ENCODE measurements at places on chromosomes 5 and 9.
A peak's percentile ranks its signal among the peaks of the same experiment; 100 is the strongest.

DNA sequence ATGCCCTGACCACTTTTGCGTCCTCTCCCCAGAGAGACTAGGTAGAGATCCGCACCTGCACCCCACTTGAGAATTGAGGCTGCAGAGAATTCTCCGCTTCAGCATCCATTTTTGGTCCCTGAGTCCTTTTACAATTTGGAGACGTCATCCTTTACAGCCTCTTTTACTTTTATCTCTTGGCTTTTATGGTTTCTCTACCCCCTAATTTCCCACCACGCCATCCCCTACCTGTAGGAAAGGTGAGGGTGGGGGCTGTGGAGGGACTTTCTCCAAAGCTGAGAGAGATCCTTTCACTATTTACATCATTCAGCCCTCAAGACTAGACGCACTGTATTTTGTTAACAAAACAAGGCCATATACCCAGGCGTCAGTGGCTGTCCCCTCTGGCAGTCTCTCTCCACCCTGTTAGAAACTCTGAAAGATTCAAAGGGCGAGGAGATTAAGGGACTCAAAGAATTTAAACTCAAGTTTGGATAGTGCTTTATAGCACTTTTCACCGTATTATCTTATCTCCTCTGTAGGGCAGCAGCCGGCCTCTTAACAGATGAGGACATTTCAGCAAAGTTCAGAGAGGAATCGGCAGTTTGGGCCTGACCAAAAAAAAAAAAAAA is 1.7 kb downstream of the MSX2 start:
- peak overlapping the region; percentile 55 for H3K4me3 ChIP-seq
- no peaks in the 10 kb centered on the region for H3K36me3 ChIP-seq
- DNase-seq: no peak
- H3K4me1 ChIP-seq: peaks cover 4% of the 10 kb centered on the region
- no peak overlapping the region for H3K27ac ChIP-seq

GRCh38 chr9:109624896-109625295 is 126.8 kb upstream of the PTPN3 start:
- no peaks in the 10 kb centered on the region for H3K4me1 ChIP-seq
- no peak for DNase-seq
- peaks cover 11% of the 10 kb centered on the region for H3K27me3 ChIP-seq
- H3K36me3 ChIP-seq: peaks cover 7% of the 10 kb centered on the region
- no peak overlapping the region for H3K4me3 ChIP-seq

DNA sequence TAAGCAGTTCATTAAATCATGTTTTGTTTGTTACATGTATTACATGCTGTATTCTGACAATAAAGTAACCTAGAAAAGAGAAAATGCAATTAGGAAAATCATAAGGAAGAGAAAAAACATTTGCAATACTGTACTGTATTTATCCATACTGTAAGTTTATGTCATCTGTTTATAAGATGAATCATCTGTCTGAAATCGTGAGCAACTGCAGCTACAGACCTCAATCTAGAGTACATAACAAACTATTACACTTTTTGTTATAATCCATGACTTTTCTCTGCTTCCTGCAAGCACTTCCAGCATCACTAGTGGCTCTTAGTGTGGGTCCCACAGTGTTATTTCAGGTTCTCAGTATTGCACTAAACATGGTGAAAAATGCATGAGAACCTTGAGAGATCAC is 144.4 kb upstream of the NR4A3 start:
- no peak for DNase-seq
- H3K27ac ChIP-seq: no peak overlapping the region
- H3K4me3 ChIP-seq: no peak overlapping the region
- H3K4me1 ChIP-seq: peaks cover under 1% of the 10 kb centered on the region
- no peaks in the 10 kb centered on the region for H3K36me3 ChIP-seq
- H3K27me3 ChIP-seq: no peaks in the 10 kb centered on the region

GRCh38 chr9:85700330-85700729 is 41.4 kb downstream of the AGTPBP1 start:
- H3K27me3 ChIP-seq: no peaks in the 10 kb centered on the region
- peaks cover 10% of the 10 kb centered on the region for H3K4me1 ChIP-seq
- peak; percentile 12 for DNase-seq
- H3K36me3 ChIP-seq: peaks cover 9% of the 10 kb centered on the region

GRCh38 chr5:34521628-34522290 is 134.4 kb upstream of the RAI14 start:
- H3K4me3 ChIP-seq: no peak overlapping the region
- peak overlapping the region; percentile 64 for H3K27ac ChIP-seq
- H3K36me3 ChIP-seq: no peaks in the 10 kb centered on the region

GRCh38 chr5:3311433-3311832 is 284.2 kb upstream of the IRX1 start:
- no peak overlapping the region for H3K4me3 ChIP-seq
- no peak overlapping the region for H3K27ac ChIP-seq
- H3K36me3 ChIP-seq: no peaks in the 10 kb centered on the region
- no peaks in the 10 kb centered on the region for H3K4me1 ChIP-seq
